Activated naive CD8-positive, alpha-beta T cell treated with anti-CD3 and anti-CD28 coated beads for 36 hours (primary cell): ENCODE measurements at places on chromosomes 16 and 17. TPM values are rescaled to one million over a fixed set of nuclear protein-coding genes. Genes with fewer than 3 reads are reported as not detected.

Gene MAP2K6
- 2.9 TPM for total RNA-seq

Gene SEPTIN12
- total RNA-seq: not detected

Gene NETO2
- total RNA-seq: 6.2 TPM

Gene TBC1D3H
- total RNA-seq: not detected

Gene WNT3
- 0.08 TPM for total RNA-seq

Gene CMTM2
- total RNA-seq: not detected

Gene HEATR9
- 0.18 TPM for total RNA-seq

Gene TOM1L1
- 0.74 TPM for total RNA-seq

Gene SPN
- 122 TPM for total RNA-seq

Gene OTOA
- total RNA-seq: 0.06 TPM

DNA sequence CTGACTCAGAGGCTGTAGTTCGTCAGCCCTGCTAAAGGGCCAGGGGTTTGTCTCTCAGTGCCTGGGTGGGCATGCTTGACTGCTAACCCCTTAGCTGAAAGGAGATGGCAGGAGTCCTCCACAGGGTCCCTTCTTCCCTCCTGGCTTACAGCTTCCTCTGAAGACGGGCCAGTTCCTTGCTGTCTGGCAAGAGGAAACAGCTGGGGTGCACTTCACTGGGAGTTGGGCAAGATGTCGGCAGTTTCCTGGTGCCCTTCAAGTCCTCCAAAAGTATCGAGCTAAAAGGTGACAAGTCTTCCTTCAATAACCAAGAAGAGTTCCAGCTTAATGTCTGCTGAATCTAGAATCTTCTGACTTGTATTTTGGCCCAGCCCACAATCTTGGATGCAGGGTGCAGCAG lies 23.4 kb downstream of the NUP85 start:
- no peak for DNase-seq

DNA sequence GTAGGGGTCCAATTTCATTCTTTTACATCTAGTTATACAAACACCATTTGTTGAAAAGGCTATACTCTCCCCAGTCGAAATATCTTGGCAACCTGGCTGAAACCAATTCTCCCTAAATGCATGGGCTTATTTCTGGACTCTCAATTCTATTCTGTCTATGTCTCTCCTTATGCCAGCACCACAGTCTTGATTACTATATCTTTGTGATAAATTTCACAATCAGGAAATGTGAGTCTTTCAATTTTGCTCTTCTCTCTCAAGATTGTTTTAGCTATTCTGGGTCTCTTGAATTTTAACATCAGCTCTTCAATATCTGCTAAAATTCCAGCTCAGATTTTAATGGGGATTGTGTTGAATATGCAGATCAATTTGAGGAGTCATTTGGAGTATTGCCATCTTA lies 5.9 kb upstream of the TRIM25 start:
- DNase-seq: no peak

DNA sequence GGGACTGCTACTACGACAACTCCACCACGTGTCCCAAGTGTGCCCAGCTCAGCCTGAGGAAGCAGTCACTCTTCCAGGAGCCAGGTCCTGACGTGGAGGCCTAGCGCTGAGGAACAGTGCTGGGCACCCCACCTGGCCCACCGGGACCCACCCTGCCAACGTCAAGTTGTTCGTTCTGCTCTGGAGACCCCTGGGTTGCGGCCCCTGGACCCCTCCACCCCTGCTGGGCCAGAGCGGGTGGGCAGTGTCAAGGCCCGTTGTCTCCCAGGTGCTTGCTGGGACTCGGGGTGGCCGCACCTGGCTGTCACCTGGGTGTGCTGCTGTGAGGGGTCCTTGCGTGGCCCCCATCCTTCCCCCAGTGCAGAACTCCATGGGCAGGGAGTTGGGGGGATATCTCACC lies 34.4 kb downstream of the CDRT15L2 start:
- no peak for DNase-seq

DNA sequence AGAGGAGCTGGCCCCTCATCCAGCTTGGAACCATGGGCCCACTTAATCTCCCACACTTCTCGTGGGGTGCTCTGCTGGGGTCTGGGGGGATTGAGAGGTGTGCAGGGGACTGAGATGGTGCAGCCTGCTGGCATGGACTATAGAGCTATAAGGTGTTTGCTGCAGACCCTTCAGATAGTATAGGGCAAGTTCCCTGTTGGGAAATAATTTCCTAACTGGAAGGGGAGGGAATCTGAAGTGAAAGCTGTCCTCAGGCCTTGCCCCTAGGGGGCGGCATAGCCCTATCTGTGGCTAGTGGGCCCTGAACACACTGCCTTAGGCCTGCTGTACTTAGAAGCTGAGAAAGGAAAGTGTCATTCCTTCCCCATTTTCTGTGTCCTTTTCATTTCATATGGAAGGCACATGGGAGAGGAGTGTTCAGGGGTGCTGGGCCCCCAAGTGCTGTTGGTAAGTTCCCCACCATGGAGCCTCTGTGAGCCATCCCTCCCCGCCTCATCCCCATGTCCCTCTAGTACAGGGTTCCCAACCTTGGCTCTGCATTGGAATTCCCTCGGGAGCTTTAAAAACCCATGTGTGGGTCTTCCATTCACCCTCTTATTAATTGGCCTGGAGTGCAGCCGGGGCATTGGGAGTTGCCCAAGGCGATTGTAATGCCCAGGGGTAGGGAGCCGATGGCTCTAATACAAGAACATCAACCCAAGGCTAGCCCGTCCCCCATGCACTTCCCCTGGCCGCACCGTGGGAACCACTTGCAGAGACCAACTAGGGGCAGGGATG lies 19.7 kb downstream of the GOSR2 start:
- DNase-seq: peak; percentile 59

- DNase-seq: no peak
Measured at GRCh38 chr16:70708366-70709246, 22.8 kb upstream of the MTSS2 start.

DNA sequence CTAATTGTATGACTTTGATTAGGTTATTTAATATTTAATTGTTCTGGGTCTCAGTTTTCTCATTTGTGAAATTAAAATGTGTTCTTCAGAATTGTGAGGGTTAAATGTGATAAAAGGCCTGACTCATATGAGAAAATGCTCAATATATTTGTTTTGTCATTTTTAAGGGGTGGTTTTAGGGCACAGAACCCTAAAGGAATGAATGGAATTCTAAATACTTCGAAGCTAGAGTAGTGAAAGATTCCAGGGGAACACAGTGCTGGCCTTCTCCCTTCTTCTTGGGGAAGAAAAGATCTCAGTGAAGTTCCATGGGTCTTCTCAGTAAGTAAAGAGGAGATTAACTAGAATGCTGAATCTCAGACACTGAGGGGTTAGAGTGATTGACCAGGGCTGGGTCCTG lies 3.9 kb upstream of the SMPD3 start:
- DNase-seq: no peak

DNA sequence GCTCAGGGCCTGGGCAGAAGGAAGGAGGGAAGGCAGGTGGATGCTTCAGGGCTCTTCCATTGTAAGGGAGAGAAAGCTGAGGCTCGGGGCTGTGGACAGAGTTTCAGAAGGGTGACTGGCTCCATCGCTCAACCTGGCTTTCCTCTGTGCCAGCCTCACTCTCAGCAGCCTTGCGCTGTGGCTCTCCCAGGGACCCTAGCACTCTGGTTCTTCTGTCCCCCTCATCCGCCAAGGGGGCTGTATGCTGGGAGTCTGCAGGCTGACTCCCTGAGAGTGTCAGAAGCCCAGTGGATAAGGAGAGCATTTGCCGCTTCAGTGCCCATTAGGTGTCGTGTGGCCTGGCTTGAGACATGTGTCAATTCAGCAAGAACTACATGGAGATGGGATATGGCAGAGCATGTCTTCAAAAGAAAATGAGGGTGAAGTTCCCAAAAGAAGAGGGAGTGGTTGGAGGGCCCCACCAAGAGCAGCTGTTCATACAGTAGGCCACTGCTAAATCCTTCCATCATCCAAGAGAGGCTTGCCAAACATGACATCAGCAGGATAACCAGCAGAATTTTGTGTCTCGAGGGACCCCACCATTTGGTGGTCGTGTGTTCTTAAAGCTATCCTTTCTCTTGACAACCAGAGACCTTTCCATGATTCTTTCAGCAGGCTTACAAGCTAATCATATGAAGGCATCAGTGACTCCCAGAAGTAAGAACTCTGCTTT lies 148.2 kb downstream of the IRX5 start:
- no peak for DNase-seq

DNA sequence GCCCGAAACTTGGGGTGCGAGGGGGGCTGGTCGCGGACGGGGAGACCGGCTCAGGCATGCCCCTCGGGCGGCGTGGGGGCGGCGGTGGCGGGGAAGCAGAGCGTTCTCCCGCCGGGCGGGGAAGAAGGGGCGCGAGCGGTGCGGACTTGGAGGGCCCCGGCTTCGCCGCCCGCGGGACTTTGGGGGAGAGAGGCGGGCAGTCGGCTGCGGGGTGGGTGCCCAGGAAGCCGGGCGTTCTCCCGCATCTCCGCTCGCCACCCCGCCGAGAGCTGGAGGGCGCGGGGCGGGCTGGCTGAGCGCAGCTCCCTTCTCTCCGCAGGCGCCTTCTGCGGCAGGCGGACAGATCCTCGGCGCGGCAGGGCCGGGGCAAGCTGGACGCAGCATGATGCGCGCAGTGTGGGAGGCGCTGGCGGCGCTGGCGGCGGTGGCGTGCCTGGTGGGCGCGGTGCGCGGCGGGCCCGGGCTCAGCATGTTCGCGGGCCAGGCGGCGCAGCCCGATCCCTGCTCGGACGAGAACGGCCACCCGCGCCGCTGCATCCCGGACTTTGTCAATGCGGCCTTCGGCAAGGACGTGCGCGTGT lies 772 bp downstream of the NTN1 start:
- peak; percentile 20 for DNase-seq

GRCh38 chr16:73074382-73074781 lies 26.5 kb upstream of the ZFHX3 start:
- no peak for DNase-seq

DNA sequence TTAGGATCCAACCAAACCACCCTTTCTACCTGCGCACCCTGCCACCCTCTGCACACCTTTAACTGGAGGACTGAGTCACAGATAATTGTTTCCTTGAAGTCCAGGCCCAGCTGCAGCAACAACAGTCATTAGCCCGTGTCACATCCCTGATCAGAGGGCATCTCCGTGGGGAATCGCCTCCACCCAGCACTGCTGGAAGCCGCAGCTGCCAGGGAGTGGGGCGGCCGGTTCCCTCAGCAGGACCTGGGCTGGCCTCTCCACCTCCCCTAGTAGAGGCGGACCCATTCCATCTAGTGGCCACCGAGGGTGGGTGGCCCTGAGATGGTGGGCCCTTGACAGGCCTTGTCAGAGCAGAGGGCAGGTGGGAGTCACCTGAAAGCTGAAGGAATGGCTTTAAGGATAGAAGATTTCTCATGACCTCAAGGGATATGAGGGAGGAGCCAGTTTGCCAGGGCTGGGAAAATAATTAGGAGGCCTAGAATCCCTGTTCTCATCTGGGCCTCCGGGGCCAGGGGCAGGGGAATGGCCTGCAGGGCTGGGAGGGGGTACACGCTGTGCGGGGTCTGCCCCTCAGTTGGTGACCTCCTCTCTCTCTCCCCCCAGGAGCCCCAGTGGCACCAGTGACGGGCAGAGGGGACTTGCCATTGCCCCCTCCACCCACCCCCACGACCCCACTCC lies 6.2 kb downstream of the PRSS53 start:
- DNase-seq: no peak

DNA sequence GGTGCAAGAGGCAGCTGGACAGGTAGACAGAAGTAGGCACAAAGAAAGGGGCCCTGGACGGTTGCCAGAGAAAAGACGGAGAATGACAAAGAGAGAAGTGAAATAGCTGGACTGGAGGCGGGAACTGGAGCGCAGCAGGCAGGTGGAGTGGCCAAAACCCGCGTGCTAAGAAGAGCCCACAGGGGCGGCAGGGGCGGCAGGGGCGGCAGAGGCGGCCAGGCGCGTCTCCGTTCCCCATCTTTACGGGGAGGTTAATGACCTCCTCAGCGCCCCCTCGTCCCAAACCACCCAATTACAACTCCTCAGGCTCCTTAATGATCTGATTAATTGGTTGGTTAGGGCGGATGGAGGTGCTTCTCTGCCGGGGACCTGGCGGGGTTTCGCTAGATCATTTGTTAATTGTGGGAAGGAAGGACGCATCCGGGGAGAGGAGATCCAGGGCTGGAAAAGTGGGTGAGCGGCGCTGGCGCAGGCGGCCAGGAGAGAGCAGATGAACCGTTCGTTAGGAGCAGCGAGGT lies 15.4 kb upstream of the HOXB9 start:
- DNase-seq: no peak

GRCh38 chr17:45077643-45078042 lies 16.5 kb downstream of the NMT1 start:
- DNase-seq: no peak

DNA sequence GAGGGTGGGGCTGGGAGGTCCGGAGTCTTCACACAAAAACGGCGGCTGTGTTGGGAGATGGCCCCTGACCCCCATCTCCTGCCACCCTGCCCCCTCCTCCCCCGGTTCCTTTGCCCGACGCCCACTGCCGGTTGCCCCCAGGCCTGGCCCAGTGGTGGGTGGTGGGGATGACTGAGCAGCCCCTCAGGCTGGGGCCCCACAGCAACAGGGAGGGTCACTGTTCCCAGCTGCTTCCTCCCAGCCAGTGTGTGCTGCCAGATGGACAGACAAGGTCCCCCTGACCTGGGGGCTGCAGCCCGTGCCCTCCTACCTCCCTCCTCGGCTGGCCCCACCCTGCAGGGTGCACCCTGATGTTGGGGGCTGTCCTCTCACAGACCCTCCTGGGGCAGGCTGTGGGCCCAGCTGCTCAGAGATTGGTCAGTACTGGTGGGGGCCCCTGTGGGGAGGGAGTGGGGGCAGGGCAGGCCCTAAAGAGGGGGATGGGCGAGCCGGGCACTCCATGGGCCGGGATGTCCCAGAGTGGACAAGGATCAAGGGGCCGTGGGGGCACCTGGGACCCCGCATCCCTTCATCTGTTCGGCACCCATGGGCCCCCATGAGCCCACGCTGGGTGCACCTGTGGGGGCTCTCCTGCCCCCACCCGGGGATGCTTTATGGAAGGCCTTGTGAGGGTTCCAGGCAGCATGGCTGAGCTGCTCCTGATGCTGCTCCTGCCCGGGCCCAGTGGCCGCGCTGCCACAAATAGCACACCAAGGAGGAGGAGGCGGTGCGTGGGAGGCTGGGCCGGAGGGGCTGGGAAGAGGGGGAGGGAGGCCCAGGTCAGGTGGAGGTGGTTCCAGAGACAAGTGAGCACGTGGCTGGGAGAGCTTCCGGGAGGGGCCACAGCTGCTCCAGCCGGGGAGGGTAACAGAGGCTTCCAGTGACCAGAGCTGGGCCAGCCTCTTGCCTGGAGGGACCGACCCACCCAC lies 5.1 kb downstream of the C1QTNF8 start:
- no peak for DNase-seq

DNA sequence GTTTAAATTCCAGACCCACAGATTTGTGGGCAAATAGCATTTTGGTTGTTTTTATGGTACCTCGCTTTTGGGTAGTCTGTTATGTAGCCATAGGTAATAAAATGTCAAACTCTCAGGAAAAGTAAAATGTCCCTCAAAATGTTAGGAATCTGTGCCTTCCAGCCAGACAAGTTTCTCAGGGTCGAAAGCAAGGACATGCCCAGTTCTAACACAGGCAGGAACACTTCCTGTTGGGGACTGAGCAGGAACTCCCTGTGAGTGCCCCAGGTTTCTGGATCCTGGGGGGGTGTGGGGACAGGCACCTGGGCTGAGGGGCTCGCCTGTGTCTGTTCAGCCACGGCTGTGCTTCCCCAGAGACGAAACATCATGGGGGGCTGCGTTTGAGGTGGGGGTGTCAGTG lies 62.3 kb downstream of the GNA13 start:
- DNase-seq: no peak

- DNase-seq: peak; percentile 3
Measured at GRCh38 chr17:55266051-55266957, 1.5 kb downstream of the HLF start.
